ENCODE measurements at places on chromosomes 3 and 15.

GRCh38 chr3:11671648-11672100, 28.0 kb upstream of the VGLL4 start:
- DNase-seq = no peak

DNA sequence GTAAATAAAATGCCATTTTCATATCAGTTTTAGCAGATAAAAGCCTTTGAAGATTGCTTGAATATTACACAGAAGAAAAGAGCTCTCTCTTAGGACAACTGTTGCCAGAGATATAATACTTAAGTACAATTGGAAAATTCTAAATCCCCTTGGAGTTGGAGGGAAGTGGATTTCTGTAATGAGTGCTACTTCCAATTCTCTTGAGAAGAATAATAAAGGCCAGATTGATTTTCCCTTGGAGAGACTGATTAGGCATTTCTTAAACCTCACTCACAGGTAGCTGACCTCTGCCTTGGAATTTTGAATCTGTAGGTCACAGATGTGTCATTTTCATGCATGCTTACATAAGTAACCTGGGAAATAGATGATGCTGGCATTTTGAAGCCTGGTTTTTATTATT, 29.8 kb upstream of the PSMD6 start:
- DNase-seq = no peak

DNA sequence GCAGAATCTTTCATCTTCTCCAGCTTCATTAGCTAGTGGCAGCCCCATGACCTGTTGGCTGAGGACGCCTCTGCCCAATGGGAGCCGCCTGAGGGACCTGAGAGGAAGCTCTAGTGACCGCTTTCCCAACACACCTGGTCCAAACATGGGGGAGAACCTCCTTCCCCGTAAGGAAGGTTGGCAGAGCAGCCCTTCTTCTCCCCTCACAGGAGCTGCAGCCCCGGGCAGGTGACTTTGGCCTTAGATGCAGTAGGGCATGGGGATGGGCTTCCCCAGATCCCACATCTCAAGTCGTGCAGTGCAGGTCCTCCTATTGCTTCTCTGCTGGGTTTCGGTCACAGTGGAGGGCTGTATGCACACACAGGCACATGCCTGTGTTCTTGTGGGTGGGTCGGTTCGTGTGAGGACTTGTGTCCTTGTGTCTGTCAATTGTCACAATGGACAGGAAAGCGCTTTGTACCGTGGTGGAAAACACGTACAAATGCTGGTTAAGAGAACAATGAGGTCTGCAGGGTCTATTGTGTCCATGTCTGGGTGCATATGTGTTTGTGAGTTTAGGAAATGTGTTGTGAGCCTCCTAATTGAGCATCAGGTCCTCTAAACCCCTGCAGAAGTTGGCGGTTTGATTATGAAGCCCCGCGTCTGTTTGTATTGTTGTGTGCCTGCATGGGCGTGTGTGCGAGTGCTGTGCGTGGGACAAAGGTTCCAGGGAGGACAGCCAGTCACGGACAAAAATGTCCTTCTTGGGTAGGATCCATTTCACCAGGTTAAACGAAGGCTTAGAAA, 1.4 kb downstream of the ISLR2 start:
- DNase-seq = no peak

- DNase-seq = no peak
These were observed 536 bp downstream of the SNAPC5 start for GRCh38 chr15:66496951-66497501.

- DNase-seq = peak; percentile 29
These were observed 83.6 kb upstream of the SPATA12 start for GRCh38 chr3:56976651-56977560.

DNA sequence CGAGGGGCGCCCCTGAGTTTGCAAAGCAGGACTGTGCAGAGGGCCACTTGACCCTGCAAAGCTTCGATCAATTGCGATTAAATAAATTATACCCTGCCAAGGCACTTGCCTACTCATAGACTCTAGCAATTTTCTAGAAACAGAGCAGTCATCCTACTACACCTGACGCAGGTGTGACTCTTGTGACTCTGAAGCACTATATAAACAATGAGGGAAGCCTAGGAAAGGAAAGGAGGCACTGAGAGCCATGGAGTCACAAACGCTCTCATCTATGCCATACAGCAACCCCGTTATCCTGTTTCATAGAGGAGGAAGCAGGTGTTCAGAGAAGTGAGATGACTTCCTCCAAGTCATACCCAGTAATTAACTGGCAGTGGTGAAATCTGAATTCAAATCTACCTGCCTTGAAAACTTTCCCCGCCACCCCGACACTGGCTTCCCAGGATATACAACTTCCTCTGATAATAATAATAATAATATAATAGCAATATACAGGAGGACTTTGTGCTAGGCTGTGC, 14.4 kb downstream of the ARHGEF3 start:
- DNase-seq = no peak

- DNase-seq = no peak
These were observed 15.1 kb downstream of the PPARG start for GRCh38 chr3:12303993-12304392.

DNA sequence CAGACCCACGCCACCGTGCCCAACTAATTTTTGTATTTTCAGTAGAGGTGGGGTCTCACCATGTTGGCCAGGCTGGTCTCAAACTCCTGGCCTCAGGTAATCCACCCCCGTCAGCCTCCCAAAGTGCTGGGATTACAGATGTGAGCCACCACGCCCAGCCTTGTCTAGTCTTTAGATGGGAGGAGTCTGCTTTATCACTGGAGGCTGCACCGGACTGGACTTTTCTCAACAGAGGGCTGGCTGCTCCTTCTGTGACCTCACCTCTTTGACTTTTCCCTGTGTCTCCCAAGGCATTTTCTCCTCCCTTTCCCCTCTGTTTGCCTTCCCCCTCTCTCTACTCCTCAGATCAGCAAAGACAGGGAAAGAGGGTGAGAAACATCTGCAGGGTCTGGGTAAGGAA, 28.5 kb downstream of the SLCO2A1 start:
- no peak for DNase-seq

GRCh38 chr3:66856533-66856932, 141.6 kb upstream of the KBTBD8 start:
- DNase-seq = no peak

GRCh38 chr3:116453666-116454346, 8.5 kb upstream of the LSAMP start:
- DNase-seq = no peak

DNA sequence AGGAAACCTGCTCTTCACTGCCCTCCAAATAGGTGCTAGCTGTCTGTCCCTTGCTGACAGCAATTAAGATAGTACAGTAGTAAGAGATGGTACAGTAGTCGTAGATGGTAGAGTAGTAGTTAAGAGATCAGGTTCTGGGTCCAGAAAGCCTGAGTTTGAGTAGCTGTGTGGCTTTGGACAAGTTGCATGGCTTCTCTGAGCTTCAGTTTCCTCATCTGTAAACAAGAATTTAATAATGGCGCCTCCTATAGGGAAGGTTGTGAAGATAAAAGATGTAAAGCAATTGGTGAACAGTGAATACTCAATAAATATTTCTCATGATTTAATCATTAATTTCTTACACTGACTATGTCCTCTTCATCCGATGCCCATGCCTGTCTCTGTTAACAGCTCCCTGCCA, 86.9 kb upstream of the BCL6 start:
- DNase-seq = no peak

DNA sequence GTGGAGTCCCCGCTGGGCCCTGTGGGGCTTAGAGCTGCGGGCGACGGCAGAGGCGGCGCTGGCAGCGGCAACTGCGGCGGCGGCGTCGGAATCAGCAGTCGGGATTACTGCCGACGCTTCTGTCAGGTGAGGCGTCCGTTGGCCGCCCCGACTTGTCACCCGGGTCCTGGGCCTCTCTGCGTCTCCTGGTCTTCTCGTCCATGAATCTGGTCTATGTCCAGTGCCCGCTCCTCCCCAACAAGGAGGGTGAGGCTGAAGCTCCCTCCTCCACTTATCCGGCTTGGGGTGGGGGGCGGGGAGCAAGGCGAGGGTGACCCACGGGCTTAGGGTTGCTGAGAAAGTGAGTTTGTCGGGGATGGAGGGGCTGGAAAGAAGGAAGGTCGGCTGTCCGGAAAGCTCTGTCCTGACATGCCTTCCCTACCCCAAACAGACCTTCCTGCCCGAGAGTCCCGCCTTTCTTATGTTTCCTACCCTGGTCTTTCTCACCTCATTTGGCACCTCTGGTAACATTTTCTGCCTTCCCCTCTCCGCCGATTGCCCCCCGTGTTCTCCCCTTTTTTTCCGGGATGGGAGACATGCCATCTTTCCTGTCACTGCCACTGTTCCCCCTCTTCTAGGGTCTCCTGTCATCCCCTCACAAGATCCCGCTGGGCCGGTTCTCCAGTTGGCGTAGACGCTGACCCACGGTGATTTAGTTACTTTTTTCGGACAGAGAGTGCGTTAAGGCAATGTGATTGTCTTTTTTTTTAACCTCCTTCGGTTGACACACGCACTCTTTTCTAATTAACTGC, 520 bp downstream of the ZNF654 start:
- DNase-seq = no peak

DNA sequence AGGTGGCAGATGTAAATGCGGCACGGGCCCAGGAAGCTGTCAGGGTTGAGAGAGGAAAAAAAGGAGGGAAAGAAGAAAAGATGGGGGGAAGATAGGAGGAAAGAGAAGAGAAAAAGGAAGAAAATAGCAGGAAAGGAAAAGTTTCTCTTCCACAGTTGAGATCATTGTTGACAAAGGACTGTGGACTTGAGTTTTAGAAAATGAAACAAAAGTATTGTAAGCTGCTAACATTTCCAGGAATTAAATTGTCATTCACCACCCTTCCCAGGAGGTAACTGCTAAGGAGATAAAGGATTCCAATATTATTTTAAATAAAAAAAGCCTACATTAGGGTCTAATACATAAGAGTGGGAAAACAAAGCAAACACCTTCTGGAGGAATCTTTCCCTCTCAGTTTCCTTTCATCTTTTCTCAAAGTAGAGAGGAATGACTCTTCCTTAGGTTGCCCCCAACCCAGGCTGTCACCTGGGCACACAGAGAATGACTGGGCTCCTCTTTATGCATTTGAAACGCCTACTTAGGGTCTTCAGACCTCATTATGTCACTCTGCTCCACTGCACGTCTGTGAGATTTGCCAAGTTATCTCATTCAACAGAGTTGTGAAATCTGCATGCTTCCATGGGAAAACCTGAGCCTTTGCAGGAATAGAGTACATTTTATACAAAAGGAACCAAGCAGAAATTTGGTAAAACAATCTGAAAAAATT, 194.0 kb downstream of the TNIK start:
- no peak for DNase-seq

DNA sequence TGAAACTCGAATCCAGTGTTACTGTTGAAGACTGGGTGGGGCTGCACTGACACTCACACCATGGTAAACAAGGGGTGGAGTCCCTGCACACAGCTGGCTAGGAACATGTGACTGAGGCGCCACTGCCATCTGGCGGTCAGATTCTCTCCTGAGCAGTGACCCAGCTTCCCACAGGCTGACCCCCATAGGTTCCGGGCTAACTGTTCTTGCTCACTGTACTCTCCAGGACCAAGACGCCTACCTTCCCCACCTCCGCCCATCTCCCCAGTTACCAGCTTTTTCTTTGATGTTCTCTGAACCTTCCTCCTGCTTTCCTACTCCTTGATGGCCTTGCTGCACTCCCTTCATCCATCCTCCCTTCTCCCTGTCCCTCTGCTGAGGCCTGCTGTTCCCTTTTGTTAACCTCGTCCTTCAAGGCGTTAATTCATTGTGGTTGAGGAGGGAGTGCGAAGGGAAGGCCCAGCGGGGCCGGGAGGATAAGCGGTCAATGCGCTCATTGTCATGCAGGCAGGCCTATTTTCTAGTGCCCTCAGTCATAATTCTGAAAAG, 115.2 kb downstream of the ATP8B4 start:
- peak; percentile 64 for DNase-seq

GRCh38 chr15:22735781-22736180, 50.7 kb upstream of the NIPA1 start:
- peak; percentile 56 for DNase-seq

DNA sequence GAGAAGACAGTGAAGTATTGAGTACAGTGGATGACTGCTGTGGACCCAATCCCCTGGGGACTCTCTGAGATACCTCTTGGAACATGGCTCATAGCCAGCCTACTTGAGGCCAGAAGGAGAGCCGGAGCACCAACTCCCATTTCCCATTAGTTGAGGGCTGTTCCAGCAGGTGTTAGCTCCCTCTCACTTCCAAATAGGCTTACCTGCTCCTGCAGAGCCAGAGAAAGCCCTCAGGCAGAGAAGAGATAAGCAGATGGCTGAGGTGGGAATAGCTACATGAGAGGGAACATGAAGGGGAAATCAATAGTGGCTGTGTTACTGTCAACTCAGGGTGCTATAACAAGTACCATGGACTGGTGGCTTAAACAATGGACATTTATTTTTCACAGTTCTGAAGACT, 4.6 kb upstream of the CCK start:
- no peak for DNase-seq
